Activated CD4-positive, alpha-beta T cell treated with anti-CD3 and anti-CD28 coated beads, Interleukin-2, amount 50 U/mL, for 1 hour (primary cell): ENCODE measurements at places on chromosomes 7 and 10.

DNA sequence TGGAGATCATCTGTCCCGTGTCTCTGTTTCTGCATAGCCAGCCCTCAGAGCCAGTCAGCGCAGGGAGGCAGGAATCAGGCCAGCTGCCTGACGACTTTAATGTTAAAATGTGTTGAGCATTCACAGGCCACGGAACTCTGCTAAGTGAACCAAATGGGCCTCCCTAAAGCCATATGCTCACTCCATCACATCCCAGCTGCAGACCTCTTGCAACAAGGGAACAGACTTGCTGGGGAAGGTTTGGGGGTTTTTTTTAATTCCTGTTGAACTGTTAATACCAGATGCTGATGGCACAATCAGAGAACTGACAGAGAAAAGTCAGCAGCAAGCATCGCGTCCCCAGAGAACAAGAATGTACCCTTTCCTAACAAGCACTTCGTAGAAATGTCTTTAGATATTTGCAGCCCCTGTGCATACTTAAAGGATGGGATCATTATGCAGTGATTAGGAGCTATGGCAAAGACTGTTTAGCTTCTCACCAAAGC lies 900.4 kb upstream of the AUTS2 start:
- DNase-seq = no peak

DNA sequence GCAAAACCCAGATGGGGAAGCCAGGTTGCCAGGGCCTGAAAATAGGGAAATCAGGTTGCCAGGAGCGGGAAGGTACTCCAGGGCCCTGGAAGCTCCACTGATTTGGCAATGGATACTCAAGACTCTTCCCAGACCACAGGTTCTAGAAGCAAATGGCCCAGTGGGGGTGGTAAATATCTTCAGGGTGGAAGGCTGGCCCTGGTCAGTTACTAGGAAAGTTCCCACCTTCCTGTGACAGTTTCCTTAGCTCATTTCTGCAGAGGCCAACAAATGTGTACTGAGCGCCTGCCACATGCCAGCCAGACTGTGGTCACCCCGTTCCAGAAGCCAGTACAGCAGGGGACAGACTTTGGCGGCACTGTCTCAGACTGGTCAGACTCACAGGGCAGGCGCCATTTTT lies 113.6 kb downstream of the FAM53B start:
- no peak for DNase-seq

DNA sequence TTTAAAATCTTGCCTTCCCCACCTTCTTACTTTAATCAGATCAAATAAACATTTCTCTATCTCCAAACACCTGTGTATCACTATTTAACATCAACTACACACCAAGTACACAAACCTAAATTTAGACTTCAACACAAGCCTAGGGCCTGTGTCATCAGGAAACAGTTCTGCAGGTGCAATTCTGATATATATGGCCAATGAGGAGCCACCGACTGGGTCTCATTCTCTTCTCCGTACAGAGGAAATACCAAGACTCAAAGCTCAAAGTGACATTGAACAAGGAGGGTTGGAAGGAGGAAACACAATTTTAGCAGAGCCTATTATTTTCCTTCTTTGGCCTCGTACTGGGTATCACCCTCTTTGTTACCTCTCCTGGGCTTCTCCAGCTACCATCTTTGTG lies 152.6 kb upstream of the PRR15 start:
- no peak for DNase-seq

DNA sequence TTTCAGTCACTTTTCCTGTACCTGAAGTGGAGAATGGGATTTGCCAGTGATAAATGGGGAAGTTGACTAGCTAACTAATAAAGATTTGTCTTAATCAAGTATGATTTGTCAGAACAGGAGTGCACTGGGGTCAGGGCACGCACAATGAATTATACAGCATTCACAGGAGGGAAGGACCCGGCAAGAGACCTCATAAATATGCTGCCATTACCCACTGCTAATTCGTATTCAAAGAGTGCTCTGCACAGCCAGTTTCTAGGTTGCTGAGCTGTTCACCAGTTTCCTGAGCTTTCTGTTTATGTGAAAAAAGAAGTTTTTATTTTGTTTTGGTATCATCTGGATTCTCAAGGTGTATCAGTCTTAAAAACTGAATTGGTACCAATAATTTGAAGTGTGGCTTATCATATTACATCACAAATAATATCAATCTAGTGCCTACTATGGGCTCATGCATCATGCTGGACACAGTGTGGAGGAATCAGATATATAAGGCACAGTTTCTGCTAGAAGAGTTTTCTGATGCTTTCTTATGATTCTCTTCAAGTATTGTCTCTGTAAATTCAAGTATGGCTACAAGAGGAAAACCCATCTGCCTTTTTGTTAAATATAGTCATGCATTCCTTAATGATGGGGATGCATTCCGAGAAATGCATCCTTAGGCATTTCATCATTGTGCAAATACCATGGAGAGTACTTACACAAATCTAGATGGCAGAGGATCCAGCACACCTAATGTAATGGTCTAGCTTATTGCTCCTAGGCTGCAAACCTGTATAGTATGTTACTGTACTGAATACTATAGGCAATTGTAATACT lies 202.2 kb downstream of the VTI1A start:
- no peak for DNase-seq

DNA sequence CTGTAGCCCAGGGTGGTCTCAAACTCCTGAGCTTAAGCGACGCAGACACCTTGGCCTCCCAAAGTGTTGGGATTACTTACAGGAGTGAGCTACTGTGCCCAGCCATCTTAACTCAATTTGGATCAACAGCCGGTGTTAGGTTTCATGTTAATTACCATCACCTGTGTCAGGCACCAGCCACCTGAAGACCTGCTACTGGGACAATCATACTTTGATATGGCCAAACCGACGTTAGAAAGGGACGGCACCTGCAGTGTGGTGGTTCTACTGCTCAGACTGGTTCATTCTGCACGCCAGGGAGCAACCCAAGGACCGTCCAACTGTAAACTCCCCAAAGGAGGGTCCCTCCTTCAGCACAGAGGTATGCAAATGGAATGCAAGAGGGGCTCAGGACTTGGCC lies 74.2 kb upstream of the CYTH3 start:
- no peak for DNase-seq

GRCh38 chr10:14137391-14137790 lies 193.3 kb downstream of the FRMD4A start:
- no peak for DNase-seq

DNA sequence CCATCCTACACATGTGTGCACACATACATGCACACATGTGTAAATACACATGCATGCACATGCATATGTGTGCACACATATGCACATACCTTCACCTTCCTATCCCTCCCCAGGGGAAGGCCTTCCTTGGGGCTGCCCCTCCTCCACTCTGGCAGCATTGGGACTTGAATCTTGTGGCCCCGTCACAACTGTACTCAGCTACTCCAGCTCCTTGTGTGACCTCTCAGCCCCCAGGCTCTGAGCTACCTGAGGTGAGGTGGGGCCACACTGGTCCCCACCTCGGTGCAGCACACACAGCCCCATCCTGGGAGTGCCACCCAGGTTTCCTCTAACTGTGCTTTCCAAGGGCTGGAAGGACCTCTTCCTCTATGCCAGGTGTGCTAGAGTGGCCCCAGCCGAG lies 116.0 kb downstream of the LHPP start:
- DNase-seq = no peak

GRCh38 chr7:27611059-27611458 lies 51.6 kb downstream of the HIBADH start:
- DNase-seq = no peak

- DNase-seq = peak; percentile 29
Observed at GRCh38 chr10:96719850-96720421, 378 bp downstream of the PIK3AP1 start.

GRCh38 chr10:102931643-102932042 lies 13.5 kb downstream of the CNNM2 start:
- no peak for DNase-seq

- DNase-seq = no peak
Observed at GRCh38 chr7:150432915-150433892, 17.2 kb upstream of the GIMAP8 start.

- no peak for DNase-seq
Observed at GRCh38 chr7:135522509-135522908, 12.6 kb upstream of the CNOT4 start.

GRCh38 chr7:143884241-143884968 lies 17.6 kb downstream of the TCAF1 start:
- no peak for DNase-seq

- DNase-seq = no peak
Observed at GRCh38 chr10:16995867-16996529, 133.6 kb downstream of the CUBN start.

DNA sequence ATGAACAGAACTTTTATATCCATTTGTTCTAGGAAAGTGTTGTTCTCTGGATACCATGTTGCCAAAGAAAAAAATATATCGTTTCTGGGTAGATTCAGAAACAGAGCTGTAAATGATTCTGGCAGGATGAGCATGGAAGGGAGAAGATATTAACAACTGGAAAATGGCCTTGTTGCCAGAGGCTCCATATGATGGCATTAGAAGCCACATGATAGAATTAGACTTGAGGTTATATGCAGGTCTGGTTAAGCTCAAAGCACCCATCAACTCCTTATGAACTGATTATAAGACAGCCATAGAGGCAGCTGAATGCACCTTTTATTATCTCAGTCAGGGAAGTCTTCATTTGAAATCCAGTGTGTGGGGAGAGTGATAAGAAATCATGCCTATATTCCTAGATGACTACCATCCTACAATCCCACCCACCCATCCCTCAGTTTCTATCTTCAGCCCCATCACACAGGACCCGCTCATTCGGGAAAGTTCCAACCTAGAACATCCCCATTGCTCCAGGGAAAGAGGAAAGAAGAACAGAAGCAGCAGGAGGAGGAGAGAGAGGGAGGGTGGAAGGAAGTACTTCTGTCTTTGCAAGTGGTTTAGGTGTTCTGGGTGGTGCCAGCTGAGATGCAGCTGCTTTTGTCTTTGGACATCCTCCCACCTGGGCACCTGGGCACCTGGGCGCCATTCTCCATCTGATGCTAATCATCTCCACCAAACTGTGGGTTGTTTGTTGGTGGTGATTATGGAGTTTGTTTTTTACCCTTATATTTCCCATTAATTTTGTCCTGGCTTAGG lies 25.5 kb upstream of the TRIL start:
- no peak for DNase-seq

DNA sequence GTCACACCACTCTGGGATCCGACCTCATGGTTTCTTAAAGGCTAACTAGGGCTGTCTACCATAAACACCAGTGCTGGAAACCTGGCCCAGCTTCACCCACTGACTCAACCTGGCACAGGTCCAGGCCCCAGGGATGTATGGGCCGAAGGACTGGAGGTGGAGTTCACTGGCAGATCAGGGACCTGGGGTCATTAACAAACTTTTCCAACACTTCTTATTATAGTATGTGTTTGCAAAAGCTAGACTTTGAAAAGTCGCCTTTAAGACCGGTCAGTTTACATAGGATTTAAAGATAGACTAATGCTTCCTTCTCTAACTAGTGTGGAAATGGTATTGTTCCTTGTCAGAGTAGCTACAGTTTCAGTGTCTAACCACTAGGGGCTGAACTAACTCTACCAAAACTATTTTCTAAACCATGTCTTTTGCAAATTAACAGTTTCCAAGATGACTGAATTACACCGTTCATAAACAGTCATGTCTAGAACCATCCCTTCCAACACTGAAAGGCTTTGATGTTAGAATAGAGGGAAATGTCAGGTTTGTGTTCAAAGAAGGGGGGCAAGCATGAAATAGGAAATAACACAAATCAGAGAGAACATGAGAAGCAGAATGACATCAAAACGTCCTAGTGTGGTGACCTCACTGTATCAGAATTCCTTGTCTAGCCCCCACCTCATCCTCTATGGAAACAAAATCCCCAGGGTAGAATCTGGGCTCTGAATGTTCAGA lies 29.7 kb downstream of the STN1 start:
- no peak for DNase-seq

DNA sequence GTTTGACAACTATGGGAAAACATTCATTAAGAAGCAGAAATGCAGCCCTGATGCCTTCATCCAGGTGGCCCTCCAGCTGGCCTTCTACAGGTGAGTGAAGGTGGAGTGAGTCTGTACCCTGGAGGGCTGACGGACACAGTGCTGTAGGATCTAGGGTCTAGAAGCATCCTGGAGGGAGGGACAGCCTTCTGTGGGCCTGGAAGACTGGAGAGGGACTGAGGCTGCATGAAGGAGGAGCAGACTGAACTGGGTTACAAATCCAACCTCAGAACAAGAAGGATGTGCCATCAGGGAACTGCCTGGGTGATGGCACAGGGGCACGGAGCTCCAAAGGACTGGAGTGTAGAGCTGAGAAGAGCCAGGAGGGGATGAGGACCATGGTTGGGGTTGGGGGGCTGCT lies 27.5 kb upstream of the C10orf53 start:
- no peak for DNase-seq

DNA sequence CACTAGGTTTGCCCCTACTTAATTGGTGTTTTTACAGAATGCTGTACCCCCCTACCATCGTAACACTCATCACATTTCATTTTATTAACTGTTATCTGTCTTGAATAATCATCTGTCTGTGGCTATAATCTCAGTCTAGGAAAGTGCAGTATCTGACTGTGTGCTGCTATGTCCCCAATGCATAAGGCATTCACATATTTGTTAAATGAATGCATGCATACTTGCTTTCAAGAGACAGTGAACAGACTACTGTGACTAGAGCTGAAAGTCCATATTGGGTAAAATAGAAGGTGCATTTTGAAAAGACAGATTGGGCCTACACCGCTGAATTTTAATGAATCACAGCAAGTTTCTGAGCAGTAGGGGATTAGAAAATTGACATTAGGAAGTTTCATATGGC lies 112.3 kb downstream of the ARHGAP12 start:
- DNase-seq = no peak

DNA sequence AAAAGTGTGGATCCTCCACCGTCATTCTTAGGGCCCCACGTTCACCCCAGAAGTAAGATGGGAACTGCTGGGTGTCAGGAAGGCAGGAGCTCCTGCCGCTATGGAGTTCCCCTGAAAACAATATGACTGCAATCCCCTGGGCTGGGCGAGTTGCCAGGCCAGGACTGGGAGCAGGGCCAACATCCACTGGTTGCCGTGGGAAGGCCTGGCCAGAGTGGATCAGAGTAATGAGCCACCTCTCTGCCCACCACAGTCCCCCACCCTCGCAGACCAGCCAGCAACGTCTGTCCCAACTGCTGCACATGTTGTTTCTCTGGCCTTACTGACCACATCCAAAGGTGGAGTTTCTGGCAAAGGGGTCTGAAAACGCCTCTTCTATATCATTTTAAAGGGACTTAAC lies 86.6 kb downstream of the STRA8 start:
- no peak for DNase-seq

GRCh38 chr7:13920053-13920697 lies 69.3 kb downstream of the ETV1 start:
- no peak for DNase-seq

- DNase-seq = no peak
Observed at GRCh38 chr7:47347346-47347745, 234.6 kb downstream of the TNS3 start.

GRCh38 chr7:106045139-106045538 lies 67.0 kb downstream of the SYPL1 start:
- no peak for DNase-seq

- DNase-seq = no peak
Observed at GRCh38 chr7:112995059-112995824, 91.4 kb downstream of the GPR85 start.

GRCh38 chr10:3749600-3749999 lies 35.4 kb downstream of the KLF6 start:
- DNase-seq = no peak
